SK-N-SH (cell line): ENCODE measurements at places on chromosomes 13 and 19. TPM values are rescaled to one million over a fixed set of nuclear protein-coding genes. Genes with fewer than 3 reads are reported as not detected.

GRCh38 chr13:113045251-113046127, 60.1 kb upstream of the F7 start:
- H3K36me3 ChIP-seq = no peaks in the 10 kb centered on the region
- H3K27me3 ChIP-seq = no peaks in the 10 kb centered on the region
- DNase-seq = no peak
- no peaks in the 10 kb centered on the region; the same call in 1 of the 2 replicates for H3K4me1 ChIP-seq
- no peak overlapping the region for H3K27ac ChIP-seq
- no peak overlapping the region for H3K4me3 ChIP-seq

DNA sequence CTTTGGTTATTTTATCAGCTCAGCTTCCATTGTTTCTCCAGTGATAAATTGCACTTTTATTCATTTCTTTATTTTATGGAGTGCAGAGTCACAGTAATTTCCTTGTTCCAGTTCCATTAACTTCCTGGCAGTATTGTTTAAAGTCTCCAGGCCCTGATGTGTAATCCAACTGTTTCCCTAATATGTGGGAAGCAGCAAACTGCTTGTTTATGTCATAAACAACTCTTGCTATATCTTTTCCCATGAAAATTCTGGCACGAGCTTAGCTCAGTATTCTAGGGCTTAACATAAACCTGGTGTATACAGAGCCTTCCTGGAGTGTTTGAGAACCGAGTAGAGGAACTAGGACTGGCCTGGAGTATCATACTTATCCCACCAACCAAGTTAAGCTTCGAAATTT, 83.5 kb upstream of the ARGLU1 start:
- H3K36me3 ChIP-seq = no peaks in the 10 kb centered on the region
- H3K4me3 ChIP-seq = no peak overlapping the region
- DNase-seq = no peak
- no peak overlapping the region for H3K27ac ChIP-seq

DNA sequence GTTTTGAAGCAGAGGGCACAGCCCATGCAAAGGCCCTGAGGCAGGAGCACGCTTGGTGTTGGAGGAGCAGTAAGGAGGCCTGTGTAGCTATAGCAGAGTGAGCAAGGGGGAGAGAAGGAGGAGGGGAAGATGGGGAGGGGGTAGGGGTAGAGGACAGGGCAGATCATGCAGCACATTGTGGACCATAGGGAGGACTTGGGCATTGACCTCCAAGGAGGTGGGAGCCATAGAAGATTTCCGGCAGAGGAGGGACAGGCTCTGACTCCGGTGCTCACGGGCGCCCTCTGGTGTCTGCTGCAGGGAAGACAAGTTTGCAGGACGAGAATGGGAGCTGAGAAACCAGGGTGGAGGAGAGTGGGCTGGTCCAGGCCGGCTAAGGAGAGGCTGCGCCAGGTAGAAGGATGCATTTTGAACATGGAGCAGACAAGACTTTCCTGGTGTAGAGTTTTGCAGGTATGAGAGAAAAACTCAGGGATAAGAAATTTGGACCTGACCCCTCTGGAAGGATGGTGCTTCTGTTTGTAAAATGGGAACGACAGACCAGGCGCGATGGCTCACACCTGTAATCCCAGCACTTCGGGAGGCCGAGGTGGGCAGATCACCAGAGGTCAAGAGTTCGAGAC, 13.7 kb upstream of the CREB3L3 start:
- H3K27ac ChIP-seq = no peak overlapping the region
- peak; percentile 82 for DNase-seq
- no peaks in the 10 kb centered on the region for H3K27me3 ChIP-seq
- H3K4me1 ChIP-seq = no peaks in the 10 kb centered on the region

DNA sequence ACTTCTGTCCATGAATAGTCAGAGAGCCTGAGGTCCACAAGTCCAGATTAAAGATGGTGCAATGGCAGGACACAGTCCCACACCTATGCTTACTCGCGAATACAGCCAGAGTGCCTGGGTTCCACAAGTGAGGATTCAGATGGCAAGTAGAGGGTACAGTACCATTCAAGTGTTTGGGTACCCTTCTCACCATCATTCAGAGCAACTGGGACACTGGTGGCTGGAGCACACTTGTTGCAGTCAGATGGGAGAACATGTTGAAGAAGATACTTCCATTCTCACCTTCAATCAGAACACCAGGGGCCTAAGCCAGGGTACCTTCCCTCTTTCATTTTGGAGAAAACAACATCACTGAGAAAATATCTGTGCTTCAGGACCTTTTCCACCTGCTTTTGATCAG, 43.7 kb upstream of the ZNF599 start:
- H3K36me3 ChIP-seq = no peaks in the 10 kb centered on the region
- no peaks in the 10 kb centered on the region; the same call in 1 of the 2 replicates for H3K4me1 ChIP-seq
- H3K27me3 ChIP-seq = no peaks in the 10 kb centered on the region
- H3K4me3 ChIP-seq = no peak overlapping the region
- H3K27ac ChIP-seq = no peak overlapping the region
- no peak for DNase-seq

The GIPC3 gene
- polyA plus RNA-seq = 0.20 and 0.26 TPM in 2 replicates

The C5AR2 gene
- 0.02 TPM in 1 of 2 replicates, not detected in the other for polyA plus RNA-seq

DNA sequence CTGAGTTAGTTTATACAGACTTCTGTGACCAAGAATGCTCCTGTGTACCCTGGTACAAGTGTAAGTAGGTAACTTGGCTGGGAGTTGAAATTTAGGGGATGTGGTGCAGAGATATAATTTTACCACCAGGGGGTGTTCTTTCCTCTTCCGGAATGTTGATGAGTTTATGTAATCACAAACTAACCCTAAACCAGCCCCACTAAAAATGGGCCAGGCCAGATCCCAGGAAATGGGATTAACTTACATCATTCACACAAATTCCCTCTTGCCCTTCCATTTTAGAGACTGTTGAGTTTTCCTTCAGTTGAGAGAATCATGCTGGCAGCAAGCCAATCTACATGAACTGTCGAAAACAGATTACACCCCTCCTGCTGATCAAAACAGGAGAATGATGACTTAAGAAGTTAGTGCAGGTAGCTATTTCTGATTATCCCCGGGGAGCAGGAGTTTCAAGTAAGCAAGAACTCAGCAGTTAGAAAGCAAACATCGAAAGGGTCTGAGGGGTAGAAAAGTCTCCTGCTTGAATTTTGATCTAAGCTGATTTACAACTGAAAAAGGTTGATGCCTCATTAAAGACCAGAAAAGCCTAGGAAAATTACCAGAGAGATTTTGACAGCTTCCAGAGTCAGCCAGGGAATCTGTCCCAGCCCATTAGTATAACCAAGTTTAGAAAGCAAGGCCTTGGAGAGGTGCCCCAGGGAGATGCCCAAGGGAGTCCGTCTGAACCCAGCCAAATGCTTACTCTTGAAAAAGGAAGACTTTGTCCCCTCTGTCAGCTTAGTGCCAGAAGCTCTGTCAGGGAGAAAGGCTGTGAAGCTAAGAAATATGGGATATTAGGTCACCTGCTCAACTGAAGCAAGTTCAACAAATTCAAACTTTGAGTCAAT, 32.3 kb upstream of the MED4 start:
- H3K36me3 ChIP-seq = no peaks in the 10 kb centered on the region
- H3K4me1 ChIP-seq = no peaks in the 10 kb centered on the region; the same call in 1 of the 2 replicates
- H3K27ac ChIP-seq = peak overlapping the region; percentile 23; the same call in 1 of the 2 replicates
- H3K27me3 ChIP-seq = no peaks in the 10 kb centered on the region

DNA sequence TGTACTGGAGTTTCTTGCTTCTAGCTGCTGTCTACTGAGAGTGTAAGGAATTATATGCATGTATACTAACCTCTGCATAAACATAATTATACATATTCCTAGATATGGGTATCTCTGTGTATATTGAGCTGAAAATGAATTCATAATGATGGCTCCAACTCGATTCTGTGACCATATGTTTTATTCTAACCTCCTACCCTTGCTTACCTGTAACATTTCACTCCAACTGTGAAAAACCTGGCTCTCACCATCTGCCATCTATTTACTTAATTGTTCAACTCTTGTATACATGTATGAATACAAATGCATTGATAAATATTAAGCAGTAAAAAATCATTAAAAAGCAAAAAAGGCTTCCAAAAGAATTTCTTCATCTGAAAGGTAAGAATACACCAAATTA, 1729.5 kb upstream of the SPRY2 start:
- H3K36me3 ChIP-seq = no peaks in the 10 kb centered on the region
- no peaks in the 10 kb centered on the region for H3K4me1 ChIP-seq
- no peak overlapping the region for H3K4me3 ChIP-seq
- H3K27me3 ChIP-seq = no peaks in the 10 kb centered on the region
- DNase-seq = no peak

GRCh38 chr13:24670961-24671381, 9.2 kb upstream of the ATP12A start:
- peaks cover 23% of the 10 kb centered on the region for H3K27me3 ChIP-seq
- H3K4me1 ChIP-seq = no peaks in the 10 kb centered on the region
- peak; percentile 49 for DNase-seq

GRCh38 chr13:75901501-75901900, 265.4 kb downstream of the LMO7 start:
- no peaks in the 10 kb centered on the region for H3K36me3 ChIP-seq
- no peak overlapping the region for H3K27ac ChIP-seq
- H3K4me1 ChIP-seq = peaks cover 5% of the 10 kb centered on the region
- DNase-seq = no peak
- no peaks in the 10 kb centered on the region for H3K27me3 ChIP-seq

The ZNF491 gene
- polyA plus RNA-seq = 0.77 and 1.6 TPM in 2 replicates

The ITPKC gene
- polyA plus RNA-seq = 6.3 and 7.4 TPM in 2 replicates

- DNase-seq = no peak
- no peaks in the 10 kb centered on the region for H3K4me1 ChIP-seq
- no peak overlapping the region for H3K27ac ChIP-seq
- H3K4me3 ChIP-seq = no peak overlapping the region
Observed at GRCh38 chr13:38898481-38898880, 92.2 kb downstream of the STOML3 start.
